ENCODE measurements at places on chromosomes 12 and 14.

DNA sequence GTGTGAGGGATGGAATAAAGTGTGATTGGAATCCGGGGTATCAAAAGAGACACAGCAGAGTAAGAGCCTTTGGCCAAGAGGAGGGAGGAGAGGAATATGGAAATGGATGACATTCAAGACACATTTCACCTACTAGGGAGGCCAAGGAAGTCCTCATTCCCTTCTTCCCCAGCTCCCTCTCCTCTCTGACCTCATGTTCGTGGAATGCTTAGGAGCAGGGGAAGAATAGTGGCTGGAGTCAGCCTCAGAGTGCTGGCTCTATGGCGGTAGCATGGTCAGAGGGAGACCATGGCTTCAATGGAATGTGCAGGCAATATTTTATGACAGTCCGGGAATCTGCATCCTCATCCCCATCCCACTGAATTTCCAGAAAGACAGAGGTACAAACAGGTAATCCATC is 196.6 kb downstream of the EGLN3 start:
- no peak for DNase-seq

- DNase-seq: no peak
Measured at GRCh38 chr12:50186681-50187080, 19.5 kb upstream of the CERS5 start.

GRCh38 chr14:61530296-61530695 is 165.0 kb upstream of the HIF1A start:
- no peak for DNase-seq

DNA sequence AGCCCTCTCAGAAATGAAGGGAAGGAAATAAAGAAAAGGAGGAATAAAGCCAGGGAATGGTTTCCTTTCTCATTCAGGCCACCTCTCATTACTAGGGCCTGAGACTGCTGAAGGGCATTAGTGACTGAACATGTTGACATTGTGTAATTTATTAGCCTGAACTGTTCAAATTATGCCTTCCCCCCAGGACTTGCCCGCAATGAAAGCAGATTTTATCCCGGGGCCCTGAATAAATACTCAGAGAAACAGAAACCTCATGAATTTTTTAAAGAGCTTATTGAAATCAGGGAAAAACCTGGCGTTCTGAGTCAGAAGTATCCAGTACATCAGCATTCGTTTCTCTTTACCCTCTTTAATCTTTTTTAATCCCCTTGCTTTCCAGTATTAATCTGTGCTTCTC is 35.9 kb upstream of the WSCD2 start:
- no peak for DNase-seq

GRCh38 chr14:104353221-104353920 is 215.0 kb downstream of the KIF26A start:
- DNase-seq: no peak

DNA sequence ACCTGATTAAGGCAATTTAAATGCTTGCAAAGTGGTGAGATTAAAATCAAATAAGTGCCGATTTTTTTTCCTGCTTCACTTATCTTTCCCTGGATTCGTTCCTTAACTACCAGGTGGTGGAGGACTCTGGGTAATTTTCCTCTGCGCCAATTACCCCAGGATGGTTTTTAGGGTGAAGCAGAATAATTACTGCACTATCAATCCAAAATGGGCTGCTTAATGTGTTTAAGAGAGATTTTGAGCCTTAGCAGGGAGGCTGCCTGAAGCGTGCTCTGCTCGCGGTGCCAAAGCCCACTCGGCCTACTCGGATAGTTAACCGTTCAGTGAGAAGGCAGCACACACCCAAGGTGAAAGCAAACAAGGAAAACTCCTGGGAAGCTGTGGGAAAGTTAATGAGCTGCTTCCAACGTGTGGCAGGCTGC is 274.9 kb upstream of the LMO3 start:
- peak; percentile 93 for DNase-seq

DNA sequence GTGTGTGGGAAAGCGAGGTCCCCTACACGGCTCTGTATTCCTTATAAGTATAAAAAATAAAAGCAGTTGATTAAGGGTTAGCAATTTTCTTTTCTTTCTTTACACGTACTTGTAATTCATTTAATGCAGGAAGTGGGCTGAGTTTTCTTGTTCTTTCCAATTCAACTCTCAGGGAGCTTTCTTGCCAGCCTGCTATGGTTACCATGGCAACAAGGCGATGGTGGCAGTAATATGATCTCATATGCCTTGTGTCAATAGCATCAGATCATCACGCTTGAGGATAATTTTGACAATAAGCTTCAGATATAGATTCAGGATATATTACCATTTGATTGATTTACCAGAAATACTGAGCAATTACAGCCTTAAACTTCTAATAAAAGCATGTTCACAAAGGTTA is 466.5 kb downstream of the APAF1 start:
- DNase-seq: peak; percentile 70

DNA sequence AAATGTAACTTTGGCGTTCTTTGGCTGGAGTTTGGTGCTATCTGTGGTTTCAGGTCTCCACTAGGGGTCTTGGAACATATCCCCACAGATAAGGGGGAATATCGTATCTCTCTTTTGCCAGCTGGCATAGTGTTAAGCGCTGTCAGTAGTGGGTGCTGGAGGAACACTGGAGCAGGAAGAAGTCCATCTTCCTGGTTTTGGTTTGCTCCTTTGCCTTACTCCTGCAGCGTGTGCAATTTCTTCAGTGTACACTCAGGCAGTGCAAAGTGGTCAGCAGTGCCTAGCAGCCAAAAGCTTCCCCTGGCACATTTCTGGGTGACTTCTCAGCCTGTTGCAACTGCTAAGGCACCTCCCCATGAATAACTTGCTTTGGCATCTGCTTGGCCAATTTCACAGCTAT is 11.7 kb upstream of the RIPK3 start:
- DNase-seq: no peak

DNA sequence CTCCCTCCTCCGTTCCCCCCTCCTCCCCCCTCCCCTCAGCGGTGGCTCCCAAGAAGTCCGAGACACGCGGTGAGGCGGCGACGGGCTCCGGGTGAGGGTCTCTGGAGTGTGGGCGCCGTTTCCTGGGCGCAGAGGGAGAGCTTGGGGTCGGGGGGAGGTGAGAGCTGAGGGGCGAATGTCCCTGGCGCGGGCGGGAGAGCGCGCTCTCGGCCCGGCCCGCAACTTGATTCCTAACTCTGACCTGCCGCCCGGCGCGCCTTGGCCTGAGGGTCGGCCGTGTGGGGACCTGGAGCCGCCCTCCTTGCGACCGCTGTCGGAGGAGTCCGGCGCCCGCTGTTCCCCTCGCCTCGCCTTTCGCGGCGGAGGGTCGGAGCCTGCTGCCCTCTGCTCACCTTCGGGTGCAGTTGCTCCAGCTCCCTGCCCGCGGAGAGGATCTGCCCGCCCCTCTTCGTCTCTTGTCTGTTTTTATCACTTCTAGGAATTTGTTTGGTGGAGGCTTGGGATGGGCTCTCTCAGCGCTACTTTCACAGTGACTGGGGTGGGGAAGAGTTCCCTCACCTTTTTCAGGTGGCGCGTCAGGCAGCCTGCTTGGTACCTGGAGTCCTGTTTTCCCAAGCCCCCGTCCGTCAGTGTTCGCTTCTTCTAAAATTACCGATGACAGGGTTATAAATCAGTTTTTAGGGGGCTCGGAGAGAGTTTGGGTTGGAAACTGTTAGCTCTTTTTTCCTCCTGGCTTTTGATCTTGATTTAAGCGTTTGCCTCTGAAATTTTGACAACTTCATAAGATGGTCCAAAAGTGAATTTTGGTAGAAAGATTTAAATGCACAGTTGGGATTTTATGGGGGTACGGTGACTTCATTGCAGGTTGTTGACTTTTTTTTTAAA is 495 bp downstream of the ADIPOR2 start:
- DNase-seq: no peak

DNA sequence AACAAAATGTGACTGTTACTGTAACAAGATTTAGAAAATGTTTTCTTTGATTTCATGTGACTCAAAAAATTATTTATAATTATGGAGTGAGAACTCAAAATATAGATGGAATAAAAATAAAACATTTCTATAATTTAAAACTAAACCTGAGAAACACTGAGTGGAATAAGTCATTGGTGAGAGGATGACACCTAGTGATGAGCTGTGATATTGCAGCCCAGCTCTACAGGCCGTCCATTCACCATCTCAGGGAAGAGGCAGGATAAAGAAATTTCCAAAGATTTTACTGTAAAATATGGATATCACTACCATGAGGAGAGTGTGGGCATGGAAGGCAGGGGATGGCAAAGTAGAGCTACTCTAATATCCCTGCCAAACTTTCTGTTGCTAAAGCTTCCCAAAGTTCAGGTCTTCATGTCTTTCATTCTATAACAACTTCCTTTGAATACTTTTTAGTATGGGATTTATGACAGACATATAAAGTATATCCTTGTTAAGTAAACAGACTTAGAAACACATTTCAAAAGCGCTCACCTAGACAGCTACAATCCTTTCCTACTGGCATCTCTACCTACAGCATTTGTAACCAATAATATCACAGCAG is 308.0 kb downstream of the ITPR2 start:
- no peak for DNase-seq

DNA sequence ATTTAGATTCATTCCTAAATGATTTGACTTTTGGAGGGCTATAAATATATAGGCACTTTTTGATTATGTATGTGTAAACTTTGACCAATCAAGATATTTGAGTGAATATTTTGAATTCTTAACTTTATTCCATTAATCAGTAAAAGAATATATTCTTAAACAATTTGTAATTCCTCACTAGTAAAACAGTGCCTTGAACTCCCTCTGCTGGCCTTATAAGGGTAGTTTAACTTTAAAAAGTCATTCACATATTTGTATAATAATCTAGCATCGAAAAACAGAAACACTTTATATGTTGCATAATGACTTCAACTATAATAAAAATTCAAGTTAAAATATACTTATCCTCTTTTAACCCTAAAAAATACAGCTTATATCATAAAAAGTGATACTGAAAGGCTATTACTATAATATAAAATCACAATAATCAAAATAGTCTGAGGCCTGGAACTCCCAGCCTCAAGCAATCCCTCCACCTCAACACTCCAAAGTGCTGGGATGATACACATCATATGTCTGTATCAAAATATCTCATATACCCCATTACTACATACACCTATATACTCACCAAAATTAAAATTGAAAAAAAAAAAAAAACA is 31.2 kb downstream of the CCDC59 start:
- peak; percentile 85 for DNase-seq

DNA sequence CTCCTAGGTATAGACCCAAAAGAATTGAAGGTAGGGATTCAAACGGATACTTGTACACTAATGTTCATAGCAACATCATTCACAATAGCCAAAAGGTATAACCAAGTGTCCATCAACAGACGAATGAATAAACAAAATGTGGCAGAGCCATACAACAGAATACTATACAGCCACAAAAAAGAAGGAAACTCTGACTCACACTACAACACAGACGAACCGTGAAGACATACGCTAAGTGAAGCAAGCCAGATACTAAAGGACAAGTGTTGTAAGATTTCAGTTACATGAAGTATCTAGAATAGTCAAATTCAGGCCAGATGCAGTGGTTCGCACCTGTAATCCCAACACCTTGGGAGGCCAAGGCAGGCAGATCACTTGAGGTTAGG is 19.1 kb downstream of the CAMKK2 start:
- no peak for DNase-seq

DNA sequence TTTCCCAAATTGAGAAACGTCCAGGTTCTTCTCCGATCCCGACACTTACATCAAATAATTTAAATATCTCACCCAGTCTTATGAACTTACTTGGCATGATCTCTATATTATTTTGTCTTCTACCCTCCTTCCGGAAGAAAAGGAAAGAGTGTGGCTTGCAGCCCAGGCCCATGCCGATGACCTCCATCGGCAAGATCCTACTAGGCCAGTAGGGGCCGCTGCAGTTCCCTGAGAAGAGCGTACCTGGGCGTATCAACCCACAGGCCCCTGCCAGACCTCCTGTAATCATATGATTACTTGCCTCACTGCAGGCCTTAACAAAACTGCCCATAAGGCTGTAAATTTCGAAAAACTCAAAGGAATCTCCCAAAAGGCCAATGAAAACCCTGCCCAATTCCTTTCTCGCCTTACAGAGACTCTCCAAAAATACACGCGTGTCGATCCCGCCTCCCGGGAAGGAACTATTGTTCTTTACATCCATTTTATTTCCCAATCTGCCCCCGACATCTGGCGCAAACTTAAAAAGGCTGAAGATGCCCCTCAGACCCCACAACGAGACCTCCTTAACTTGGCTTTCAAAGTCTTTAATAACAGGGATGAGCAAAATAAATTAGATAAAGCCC is 69.6 kb downstream of the MOK start:
- DNase-seq: no peak

- DNase-seq: no peak
Measured at GRCh38 chr12:59833408-59833807, 237.6 kb downstream of the SLC16A7 start.

- no peak for DNase-seq
Measured at GRCh38 chr12:124927201-124928094, 13.0 kb upstream of the UBC start.

GRCh38 chr12:754851-755562 is 2.6 kb downstream of the WNK1 start:
- no peak for DNase-seq

- DNase-seq: no peak
Measured at GRCh38 chr12:25979563-25979962, 21.1 kb downstream of the RASSF8 start.

DNA sequence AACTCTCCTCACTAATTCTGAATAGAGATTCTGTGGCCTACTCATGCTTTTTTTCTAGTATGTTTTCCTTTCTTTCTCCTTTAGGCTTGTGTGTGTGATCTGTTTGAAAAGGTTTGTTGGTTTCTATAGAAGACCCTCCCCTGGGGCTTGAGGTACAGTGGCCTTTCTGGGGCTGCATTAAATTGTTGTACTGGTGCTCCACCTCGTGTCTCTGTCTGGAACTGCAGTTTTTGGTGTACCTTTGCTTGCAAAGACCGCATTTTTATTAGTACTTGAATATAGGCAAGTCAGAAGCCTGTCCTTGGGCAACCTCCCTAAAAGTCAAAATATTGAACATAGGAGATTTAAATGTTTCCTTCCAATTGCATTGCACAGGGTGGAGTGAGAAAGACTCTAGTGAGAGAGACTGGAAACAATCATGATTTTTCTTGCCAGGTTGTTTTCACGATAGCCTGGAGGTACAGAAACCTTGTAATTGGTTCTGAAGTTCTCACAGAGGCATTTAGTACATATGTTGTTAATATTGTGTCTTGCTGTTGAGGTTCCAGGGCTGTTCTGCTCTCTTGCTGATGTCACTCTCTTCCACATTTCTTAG is 39.0 kb downstream of the SLCO1B1 start:
- DNase-seq: no peak

DNA sequence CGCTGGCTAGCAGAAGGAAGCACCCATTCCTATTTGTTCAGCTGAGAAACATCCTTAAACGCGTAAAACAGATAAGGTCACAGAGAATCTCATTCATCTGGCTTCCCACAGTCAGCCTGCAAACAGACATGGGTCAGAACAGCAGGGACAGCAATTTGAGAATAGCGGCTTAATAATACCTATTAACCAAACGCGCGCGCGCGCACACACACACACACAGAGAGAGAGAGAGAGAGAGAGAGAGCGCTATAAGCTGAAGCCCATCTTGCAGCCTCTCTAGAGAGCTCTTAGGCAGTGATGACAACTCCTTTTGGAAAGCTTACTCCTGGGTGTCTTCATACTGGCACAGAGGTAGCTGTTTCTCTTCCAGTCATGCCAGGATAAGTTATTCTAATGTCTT is 26.4 kb downstream of the TMEM132D start:
- DNase-seq: no peak
